Activated T-helper 9 cell treated with anti-CD3 and anti-CD28 coated beads, Interleukin-2, amount 50 U/mL, for 16 hours (primary cell): ENCODE measurements at places on chromosomes 7 and 10.

DNA sequence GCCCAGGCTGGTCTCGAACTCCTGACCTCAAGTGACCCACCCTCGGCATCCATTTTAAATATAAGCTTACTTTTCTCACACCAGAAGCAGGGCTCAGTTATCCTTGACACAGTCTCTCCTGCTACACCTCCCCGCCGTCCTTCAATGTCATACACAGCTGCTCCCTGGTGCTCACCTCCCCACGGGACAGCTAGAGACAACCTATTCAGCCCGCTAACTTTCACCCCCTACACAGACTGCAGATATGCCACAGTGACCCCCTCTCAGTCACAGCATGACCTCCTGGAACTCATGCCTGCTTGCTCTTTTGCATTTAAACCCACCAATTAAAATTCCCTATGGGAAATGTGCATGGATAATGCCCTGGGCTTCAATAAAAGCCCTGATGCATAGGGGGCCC lies 44.2 kb upstream of the KCNMA1 start:
- DNase-seq = no peak

DNA sequence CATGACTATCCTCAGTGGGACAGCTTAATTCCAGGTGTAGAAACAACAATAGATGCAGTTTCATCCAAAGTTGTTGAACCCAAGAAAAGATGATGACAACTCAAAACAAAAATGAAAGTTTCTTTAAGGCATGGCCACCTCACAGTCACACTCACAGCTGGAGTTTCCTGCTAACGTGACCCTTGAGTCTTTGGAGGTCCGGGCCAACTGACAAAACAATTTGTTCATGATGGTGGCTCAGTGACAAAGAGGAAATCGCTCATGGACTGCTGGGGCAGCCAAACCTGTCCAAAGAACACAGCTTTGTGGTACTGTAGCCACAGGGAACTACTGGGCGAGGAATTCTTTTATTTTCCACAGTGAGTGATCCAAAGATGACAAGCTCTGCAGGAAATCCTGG lies 96.0 kb upstream of the JCAD start:
- no peak for DNase-seq

- DNase-seq = no peak
Measured at GRCh38 chr10:127880557-127880956, 12.2 kb downstream of the CLRN3 start.

DNA sequence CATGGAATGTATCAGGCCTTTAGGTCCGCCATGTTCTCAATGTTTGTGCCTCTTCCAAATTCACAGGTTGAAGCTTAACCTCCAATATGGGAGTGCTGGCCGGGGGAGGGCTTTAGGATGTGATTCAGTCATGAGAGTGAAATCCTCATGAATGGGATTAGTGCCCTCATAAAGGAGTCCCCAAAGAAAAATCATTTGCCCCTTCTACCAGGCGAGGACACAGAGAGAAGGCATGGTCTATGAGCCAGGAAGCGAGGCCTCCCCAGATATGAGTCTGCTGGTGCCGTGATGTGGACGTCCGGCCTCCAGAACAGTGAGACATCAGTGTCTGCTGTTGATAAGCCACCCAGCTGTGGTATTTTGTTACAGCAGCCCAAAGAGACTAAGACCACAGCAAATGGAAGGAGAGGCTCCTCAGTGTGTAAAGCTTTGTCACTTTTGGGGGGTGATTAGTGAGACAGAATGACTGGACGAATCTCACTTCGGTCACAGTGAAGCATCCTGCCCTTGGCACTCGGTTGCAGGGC lies 231.3 kb upstream of the KLF6 start:
- no peak for DNase-seq

GRCh38 chr7:74043523-74043951 lies 15.6 kb downstream of the ELN start:
- DNase-seq = no peak

- DNase-seq = no peak
Measured at GRCh38 chr7:79084423-79084822, 369.0 kb downstream of the MAGI2 start.

- DNase-seq = no peak
Measured at GRCh38 chr10:123517426-123517825, 148.7 kb upstream of the GPR26 start.

DNA sequence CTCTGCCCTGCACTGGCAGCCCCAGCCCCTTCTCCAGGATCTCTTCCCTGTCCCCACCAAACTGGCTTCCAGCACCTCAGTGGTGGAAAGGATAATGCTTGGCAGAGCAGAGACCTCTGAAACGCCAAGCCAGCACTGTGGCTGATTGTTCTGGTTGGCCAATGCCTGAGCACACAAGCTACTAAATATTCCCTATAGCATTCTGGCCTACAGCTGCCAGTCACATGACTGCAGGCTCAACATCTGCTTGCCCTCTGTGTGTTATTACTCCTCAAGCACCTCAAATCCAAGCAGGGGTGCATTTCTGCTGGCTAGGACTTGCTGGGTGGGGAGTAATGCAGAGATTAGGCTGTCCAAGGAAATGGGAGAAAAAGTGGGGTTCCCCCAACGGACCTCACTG lies 6.1 kb downstream of the TBATA start:
- no peak for DNase-seq

- DNase-seq = no peak
Measured at GRCh38 chr7:30917216-30917893, 5.7 kb downstream of the AQP1 start.

DNA sequence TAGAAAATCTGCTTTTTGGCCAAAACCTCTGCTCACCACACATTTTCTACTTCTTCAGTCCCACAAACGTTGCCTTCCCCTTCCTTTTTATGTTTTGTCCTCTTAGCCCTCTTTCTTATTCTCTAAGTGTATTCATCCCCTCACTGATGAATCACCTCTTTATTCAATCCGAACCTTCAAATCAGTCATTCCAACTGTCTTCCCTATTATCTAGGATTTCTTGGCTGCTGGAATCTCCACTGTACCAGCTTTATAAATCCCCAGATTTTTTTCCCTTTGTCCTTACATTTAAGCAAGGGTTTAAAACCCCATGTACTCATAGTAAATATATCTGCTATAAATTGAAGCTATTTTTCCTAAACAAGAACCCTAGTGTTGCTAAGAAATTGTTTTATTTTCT lies 176.9 kb downstream of the SEMA3A start:
- DNase-seq = no peak

DNA sequence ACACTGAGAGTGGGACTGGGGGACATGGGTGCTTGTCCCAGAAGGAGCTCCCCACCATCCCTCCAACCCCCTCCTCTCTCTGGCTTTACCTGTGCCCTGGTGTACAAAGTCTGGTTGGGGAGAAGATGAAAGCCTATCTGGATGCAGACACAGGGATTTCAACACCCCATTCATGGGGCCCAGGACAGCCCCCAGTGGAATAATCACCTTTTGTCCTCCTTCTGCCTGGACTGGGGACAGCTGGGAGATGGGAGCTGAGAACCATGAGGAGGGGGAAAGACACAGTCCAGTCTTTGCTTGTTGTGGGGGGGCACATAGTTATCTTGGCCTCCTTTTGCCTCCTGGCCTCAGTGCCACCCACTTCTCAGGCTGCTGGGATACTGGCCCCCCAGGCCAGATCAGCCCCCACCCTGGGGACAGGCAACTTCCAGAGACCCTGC lies 1.4 kb downstream of the SSC4D start:
- no peak for DNase-seq

- DNase-seq = no peak
Measured at GRCh38 chr7:117724898-117725297, 148.3 kb downstream of the CTTNBP2 start.

DNA sequence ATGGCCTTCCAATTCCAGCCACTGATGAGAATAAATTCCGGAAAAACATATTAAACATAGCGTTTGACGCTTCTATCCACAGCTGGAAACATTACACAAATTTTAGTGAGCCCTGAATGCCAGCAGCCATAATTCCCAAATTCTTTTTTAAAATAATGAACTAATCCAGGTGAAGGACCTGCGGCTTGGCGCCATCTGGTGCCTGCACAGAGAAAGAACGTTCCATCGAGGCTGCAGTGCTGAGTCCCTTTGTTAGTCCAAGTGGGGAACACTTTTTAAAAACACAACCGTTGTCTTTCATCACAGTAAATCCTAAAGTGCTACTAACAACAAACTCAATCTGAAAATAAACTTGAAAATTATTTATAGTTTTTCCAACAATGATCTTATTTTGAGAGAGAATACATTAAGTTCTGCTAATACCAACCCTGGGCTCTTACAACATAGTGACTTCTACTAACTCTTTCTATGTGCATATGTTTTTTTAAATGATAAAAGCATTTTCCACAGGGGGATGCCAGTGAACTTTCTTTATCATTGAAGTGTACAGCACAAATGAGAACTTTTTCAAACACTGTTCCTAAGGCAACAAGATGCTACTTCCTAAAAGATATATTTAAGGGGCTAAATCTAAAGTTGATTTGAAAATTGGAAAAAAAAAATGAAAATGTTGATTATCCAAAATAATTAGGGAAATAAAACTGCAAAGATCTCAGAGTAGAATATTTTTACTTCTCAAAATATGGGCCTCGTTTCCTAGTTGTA lies 166.9 kb upstream of the RNF32 start:
- no peak for DNase-seq

DNA sequence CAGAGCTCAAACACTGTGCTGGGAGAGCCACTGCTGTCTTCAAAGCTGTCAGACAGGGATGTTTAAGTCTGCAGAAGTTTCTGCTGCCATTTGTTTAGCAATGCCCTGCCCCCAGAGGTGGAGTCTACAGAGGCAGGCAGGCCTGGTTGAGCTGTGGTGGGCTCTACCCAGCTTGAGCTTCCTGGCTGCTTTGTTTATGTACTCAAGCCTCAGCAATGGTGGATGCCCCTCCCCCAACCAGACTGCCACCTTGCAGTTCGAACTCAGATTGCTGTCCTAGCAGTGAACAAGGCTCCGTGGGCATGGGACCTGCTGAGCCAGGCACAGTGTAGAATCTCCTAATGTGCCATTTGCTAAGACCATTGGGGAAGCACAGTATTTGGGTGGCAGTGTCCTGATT lies 4.6 kb upstream of the CYP2C19 start:
- DNase-seq = no peak

DNA sequence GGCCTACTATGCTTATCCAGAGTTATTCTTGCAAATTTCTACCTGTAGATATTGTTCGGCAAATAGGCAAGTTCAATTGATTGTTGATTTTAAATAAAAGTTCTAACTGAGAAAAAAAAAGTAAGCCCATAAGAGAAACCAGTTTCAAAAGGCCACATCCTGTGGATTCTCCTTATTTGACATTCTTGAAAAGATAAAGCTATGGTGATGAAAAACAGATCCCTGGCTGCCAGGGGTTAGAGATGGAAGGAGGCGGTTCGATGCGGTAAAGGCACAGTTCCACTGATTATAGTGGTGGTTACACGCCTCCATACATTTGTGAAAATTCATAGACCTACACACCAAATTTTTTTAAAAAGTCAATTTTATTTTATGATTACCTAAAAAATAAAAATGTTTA lies 347.8 kb downstream of the KCNMA1 start:
- DNase-seq = no peak

GRCh38 chr10:133460208-133460769 lies 6.5 kb downstream of the SCART1 start:
- DNase-seq = no peak

GRCh38 chr10:105494303-105494702 lies 853.2 kb downstream of the SORCS3 start:
- no peak for DNase-seq

DNA sequence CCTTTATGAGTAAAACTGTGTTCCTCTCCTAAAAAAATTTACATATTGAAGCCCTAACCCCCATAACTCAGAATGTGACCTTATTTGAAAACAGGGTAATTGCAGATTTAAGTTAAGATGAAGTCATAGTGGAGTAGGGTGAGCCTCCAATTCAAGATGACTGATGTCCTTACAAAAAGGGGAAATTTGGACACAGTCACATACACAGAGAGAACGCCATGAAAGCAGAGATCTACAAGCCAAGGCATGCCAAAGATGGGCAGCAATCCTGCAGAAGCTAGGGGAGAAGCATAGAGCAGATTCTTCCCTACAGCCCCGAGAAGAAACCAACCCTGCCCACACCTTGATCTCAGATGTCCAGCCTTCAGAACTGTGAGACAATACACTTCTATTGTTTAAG lies 23.8 kb upstream of the ADD3 start:
- no peak for DNase-seq

GRCh38 chr10:63214571-63214970 lies 81.4 kb downstream of the NRBF2 start:
- no peak for DNase-seq

DNA sequence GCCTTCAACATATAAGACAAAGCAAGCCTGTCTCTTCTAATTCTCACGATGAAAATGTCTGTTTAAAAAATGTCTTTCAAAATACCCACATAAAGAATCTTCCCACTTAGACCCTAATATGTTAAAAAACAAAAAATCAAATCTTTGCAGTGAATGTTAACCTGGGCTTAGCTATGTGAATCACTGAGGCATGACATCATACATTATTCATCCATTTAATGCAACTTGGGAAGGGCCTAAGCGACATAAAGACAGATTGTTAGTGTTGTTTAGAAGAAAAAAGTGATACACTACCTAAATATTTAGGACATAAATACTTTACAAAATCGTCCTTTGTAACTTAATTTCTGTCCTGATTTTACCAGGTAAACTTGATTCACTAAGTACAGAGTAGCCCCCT lies 648.5 kb upstream of the NRP1 start:
- no peak for DNase-seq

DNA sequence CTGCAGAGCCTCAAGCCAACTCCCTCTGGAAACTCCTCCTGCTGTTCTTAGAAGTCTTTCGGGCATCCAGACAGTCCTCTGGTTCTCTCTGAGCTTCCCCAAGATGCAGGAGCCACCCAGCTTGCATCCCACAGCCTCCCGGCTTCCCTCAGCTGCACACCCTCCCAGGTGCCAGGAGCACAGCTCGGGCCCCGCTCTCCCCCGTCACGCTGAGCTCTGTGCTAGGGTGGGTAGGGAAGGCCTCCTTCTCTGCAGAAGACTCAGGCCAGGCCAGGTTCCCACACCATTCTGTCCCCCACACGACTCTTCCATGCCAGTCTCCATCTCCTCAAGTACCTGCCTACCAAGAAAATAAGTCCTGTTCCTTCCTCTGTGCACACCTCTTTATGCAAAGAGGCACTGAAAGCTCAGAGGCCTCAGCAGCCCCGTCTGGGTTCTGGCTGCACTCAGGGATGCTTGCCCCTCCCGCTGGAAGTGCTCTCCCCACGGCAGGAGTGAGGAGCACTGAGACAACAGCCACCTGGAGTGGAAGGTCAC lies 537.1 kb downstream of the PTPRN2 start:
- no peak for DNase-seq

- no peak for DNase-seq
Measured at GRCh38 chr10:113177156-113177935, 227.3 kb downstream of the TCF7L2 start.
